ENCODE measurements at places on chromosomes 3 and 15. TPM values are rescaled to one million over a fixed set of nuclear protein-coding genes. Genes with fewer than 3 reads are reported as not detected.

Gene TMC3
- not detected for total RNA-seq

Gene CCR8
- total RNA-seq, result not detected

Gene LRRIQ4
- not detected for total RNA-seq

Gene UPK1B
- total RNA-seq, result not detected

Gene CPN2
- total RNA-seq, result not detected

Gene SLC24A5
- not detected for total RNA-seq

Gene GPR156
- total RNA-seq, result 0.15 TPM

Gene SCN5A
- 11.5 TPM for total RNA-seq

Measured in HCT116 (cell line).